RPMI7951 (cell line): ENCODE measurements at places on chromosomes 7 and 10. TPM values are rescaled to one million over a fixed set of nuclear protein-coding genes. Genes with fewer than 3 reads are reported as not detected.

DNA sequence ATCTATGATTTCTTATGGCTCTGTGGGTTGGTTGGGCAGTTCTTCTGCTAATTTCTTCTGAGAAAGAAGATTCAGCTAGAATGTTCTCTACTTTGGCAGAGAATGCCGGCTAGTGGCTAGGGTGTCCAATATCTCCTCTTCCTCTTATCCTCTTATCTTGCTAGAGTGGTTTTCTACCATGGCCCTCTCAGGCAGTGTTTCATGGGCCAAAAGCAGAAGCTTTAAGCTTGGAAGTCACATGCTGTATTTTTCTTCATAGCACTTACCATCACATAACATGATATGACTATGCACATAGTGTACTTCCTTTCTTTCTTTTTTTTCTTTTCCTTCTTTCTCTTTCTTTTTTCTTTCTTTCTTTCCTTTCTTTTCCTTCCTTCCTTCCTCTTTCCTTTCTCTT is 140.0 kb downstream of the ITGB8 start:
- DNase-seq = no peak

DNA sequence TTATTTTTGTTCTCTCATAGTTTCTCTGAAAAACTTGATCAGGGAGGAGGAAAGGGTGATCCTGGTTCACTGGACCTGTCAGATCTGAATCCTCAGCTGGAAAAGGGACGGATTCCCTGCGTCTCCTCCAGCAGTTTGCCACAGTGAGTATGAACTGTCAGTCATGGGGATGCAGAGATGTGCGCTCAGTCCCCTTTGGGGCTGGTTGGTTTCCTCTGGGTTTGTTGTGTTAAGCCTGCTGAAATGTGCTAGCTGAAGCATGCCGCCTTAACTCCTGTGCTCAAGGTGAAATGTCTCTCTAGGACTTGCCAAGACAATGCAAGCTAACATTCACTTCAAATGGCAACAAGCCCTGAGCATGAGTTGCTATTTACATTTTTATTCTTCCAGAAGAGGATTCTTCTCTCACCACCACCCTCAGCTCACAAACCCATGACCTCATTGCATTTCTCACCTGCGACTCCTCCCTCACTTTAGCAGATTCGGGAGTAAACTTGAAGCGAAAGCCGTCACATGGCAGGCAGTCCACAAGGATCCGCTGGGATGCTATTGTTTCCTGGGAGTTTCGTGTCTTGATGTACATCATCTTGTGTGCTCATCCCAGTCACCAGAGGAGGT is 192.9 kb upstream of the FZD8 start:
- DNase-seq = no peak

- peak; percentile 72 for DNase-seq
These were observed 19.3 kb downstream of the MYOF start for GRCh38 chr10:93462881-93463280.

DNA sequence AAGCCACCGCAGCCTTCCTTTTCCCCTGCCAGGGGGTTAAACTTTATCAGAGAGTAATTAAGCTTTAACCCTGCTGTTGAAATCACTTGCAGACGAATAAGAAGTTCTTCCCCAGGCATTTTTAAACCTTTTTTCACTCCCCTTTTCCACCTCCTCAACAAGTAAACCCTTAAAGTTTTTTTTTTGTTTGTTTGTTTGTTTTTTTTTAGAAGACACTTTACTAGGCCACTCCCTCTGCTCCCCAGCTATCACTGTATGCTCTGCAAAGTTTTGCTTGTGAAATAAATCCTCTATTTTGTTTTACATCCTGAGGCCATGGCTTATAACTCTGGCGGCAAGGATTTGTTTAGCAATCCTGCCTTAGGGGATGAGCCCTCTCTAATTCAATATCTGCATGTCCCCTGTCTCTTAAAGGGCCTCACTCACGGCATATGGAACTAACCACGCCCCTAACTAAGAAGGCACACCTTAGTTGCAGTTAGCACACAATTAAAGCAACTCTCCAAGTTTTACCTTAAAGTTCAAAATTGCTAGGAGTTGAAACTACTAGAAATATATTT is 1354.7 kb upstream of the LRRTM3 start:
- peak; percentile 18 for DNase-seq

GRCh38 chr10:52662256-52662655 is 110.3 kb downstream of the MBL2 start:
- no peak for DNase-seq

GRCh38 chr7:135448753-135449152 is 61.1 kb downstream of the CNOT4 start:
- DNase-seq = no peak

GRCh38 chr7:92200791-92201190 is 21.8 kb upstream of the LRRD1 start:
- DNase-seq = no peak

DNA sequence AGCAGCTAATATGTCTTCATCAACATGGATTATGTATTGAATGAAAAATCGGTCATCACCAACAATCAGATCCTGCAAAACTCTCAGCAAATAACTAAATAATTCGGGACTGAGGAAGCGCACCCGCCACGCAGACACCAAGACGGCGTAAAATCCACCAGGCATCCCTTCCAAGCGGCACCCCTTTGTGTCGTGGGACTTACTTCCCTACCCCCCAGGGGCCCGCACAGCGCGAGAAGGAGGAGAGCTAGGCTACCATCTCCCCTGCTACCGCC is 721 bp downstream of the ARL3 start:
- DNase-seq = no peak

DNA sequence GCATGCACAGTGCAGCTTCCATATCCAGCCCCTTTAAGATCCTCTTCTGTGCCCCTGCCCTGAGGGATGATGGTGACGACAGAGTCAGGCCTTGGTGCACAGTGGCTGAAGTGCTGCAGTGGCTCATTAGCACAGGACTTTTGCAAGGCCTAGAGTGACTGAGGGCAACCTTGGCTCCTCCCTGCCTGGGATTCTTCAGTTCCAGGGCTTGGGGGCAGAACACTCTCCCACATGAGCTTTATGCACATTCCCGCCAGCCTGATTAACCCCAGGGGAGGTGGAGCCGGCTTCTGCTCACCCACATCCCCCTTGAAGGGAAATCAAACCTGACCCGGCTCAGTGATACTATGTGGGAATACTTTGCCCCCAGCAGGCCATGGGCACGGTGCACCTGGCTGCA is 253.4 kb downstream of the GALNT17 start:
- no peak for DNase-seq

GRCh38 chr10:37957841-37958240 is 18.6 kb downstream of the ZNF25 start:
- no peak for DNase-seq

- DNase-seq = no peak
These were observed 13.2 kb upstream of the AOC1 start for GRCh38 chr7:150838965-150839650.

DNA sequence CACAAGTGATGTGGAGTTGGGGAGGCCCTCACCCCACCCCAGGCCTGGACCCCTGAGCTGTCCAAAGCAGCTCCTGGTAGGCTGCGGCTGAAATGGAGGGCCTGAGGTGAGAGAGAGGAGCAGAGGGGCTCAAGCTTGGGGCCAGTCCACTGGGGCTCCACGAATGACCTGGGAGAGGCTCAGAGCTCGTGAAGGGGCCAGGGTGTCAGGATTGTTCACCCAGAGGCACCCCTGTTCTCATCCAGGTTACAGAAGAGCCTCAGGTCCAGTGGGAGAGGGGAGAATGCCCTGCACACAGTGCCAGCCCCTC is 102.2 kb upstream of the RET start:
- DNase-seq = no peak

DNA sequence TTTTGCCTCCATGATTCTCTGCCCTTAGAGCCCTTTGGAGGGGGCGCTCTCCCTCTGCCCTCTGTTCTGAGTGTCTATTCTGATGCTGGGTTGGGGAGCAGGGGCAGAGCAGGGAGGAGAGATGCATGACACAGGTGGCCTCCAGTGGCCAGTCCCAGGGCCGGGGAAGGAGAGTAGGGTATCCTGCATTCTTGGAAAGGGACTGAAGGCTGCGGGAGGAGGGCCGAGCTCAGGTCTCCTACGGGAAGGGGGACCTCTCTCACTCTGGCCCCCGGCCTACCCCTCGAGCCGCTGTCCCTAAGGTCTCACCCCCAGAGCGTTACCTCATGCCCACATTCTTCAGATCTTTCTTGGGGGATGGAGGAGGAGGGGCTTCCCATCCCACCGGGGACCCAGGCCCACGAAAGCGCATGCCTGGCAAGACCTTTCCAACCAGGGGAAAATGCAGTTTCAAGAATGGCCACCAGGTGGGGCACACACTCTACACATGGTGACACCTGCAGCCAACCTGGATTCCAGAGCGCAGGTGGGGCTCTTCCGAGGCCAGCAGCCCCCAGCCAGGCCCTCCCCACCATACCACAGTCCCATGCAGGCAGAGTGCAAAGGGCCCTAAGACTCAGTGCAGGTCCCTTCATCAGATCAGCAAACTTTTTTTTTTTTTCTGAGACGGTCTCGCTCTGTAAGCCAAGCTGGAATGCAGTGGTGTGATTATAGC is 86.4 kb downstream of the MYL10 start:
- peak; percentile 31 for DNase-seq

- peak; percentile 31 for DNase-seq
These were observed 1250.6 kb downstream of the GATA3 start for GRCh38 chr10:9305018-9305655.

DNA sequence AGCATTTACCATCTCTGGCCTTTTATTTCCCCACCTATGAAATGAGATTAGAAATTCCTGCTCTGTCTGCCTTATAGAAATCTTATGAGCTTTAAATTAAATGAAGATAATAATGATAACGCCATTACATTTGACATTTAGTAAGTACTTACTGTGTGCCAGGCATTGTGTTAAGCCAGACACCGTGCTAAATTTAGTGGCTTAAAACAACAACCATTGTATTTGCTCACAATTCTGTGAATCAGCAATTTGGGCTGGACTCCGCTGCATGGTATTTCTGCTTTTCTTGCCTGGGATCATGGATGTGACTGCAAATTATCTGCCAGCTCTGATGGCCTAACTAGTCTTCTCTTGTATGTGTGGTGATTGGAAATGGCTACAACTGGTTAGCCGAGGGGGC is 56.4 kb upstream of the CCDC6 start:
- DNase-seq = no peak

DNA sequence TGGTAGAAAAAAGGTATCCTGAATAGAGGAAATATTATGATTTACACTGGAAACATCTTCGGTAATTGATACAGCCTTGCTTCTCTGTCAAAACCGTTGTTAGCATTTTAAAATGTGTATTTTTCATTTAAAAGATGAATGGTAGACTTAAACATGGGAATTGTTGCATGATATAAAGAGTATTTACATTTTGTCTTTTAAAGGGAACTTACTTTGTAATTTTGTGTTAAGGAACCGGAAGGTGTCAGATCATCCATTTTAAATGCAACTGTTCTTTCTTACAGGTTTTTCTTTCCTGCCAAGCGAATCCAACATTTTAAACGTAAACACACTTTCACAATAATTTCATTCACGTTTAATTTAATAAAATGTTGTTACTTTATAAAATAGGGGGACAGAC is 1.8 kb upstream of the IGF2BP3 start:
- no peak for DNase-seq

DNA sequence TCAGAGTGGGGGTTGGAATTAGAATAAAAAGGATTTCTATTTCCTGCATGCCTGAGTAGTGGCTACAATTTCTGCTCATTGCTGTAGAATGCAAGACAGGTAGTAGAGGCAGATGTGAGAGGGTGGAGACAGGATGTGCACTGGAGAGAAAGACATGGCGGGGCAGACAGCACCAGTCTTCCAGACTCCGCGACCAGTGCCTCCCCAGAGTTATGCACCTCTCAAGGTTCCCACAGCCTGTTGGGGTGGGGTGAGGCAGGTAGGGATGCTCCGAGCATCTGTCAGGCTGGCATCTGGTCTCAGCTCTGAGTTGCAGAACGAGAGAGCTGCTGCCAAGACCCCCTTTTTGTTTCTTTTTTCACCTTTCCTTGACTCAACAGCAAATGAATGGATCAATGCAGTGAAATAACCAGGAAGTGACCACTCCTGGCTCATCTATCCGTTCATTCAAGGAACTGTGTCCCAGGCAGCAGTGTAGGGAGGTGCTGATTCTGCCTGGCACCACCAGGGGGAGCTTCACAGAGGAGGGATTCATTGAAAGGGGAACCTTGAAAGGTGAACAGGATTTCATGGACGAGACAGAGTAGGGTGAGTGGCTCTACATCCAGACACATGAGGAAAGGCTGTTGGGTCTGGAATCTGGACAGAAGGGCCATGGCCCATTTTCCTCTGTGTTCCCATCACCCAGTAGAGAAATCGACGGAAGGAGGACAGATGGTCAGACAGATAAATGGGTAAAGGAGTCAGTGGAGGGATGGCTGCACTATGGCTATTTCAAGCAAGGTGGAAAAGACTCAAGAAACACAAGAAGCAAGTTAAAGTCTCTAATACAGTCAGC is 17.2 kb upstream of the SLC18A3 start:
- DNase-seq = peak; percentile 54

DNA sequence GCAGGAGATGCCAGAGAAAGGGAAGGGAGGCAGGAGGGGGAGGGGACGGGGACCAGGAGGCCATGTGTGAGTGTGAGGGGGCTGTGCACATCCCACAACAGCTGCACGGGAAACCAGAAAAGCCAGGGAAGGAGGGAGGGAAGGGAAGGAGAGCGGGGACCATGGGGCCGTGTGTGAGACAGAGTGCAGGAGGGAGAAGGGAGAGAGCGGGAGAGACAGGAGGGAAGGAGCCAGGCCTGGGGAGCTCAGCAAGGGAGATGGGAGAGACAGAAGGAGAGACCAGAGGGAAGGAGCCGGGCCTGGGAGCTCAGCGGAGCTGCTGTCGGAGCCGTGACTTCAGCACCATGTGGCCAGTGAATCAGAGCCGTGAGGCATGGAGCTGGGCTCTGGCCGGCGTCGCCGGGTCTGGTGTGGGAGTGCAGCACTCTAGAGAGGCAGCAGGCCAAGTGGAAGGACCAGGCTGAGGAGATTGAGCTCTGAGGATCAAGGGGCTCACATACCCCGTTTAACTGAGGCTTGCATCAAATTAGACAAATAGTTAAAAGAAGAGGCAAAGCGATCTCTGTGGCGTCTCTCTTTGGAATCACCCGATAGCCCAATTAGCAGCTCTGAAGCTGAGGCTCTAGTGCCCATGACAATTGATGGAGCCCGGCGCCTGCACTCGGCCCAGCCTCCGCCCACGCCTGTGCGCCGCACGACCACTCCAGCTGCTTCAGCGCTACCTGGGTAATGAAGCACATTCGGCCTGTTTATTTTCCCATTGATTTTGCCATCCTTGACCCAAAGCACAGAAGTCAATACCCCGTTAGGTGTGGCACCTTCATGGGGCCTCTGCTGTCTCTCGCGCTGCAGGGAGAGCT is 150.4 kb downstream of the MAD1L1 start:
- no peak for DNase-seq

DNA sequence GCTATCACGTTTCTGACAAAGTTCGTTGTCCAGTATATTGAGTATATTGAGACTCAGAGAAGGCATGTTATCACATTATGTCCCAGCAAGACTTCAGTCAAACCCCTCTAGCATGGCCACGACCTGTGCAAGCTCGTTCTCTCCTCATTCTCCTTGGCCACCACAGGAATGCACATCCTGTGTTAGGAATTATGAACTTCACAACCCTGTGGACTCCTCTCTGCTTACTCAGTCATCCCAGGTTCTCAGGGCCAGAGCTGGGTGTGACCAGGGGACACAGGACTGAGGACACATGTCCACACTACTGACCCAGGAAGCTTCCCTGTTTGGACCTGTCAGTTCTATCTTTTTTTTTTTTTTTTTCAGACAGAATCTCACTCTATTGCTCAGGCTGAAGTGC is 4.4 kb downstream of the SH2D4B start:
- peak; percentile 33 for DNase-seq

Gene PVRIG
- total RNA-seq = not detected in 2 replicates

Gene AOAH
- total RNA-seq = not detected in 2 replicates

Gene NUP205
- 90.1 and 100 TPM in 2 replicates for total RNA-seq

Gene SORCS3
- not detected in 2 replicates for total RNA-seq

Gene TMEM176A
- total RNA-seq = not detected in 2 replicates

Gene PLEKHS1
- 0.29 and 0.84 TPM in 2 replicates for total RNA-seq

Gene PRSS2
- not detected in 2 replicates for total RNA-seq

Gene CALML5
- not detected in 2 replicates for total RNA-seq

Gene SFTPA1
- not detected in 2 replicates for total RNA-seq
